ENCODE measurements at places on chromosomes 6 and 20.

- no peak for DNase-seq
Measured at GRCh38 chr6:7513529-7513928, 27.9 kb upstream of the DSP start.

- DNase-seq, result no peak
Measured at GRCh38 chr20:22744341-22745193, 160.2 kb upstream of the FOXA2 start.

GRCh38 chr6:17601386-17601703, 1.2 kb downstream of the FAM8A1 start:
- DNase-seq, result no peak

GRCh38 chr6:84348801-84349200, 121.4 kb upstream of the CEP162 start:
- no peak for DNase-seq

GRCh38 chr6:36682328-36683144, 4.0 kb downstream of the CDKN1A start:
- DNase-seq, result peak; percentile 51

- no peak for DNase-seq
Measured at GRCh38 chr20:63292292-63292701, 689 bp upstream of the COL20A1 start.

DNA sequence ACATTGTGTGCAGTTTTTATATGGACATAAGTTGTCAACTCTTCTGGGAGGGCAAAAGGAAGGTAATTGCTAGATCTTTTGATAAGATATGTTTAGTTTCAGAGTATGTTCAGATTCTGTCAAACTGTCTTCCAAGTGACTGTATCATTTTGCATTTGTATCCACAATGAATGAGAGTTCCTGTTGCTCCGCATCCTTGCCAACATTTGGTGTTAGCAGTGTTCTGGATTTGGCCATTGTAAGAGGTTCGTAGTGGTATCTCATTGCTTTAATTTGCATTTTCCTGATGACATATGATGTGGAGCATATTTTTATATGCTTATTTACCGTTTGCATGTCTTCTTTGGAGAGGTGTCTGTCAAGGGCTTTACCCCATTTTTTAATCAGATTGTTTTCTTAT, 150.2 kb downstream of the CDKAL1 start:
- no peak for DNase-seq

GRCh38 chr20:51931371-51931781, 129.1 kb upstream of the SALL4 start:
- DNase-seq, result no peak

GRCh38 chr6:110037726-110038295, 59.7 kb downstream of the GPR6 start:
- DNase-seq, result no peak

- no peak for DNase-seq
Measured at GRCh38 chr20:50111120-50111828, 1.7 kb downstream of the UBE2V1 start.

GRCh38 chr20:23702021-23702420, 13.2 kb upstream of the CST4 start:
- no peak for DNase-seq

DNA sequence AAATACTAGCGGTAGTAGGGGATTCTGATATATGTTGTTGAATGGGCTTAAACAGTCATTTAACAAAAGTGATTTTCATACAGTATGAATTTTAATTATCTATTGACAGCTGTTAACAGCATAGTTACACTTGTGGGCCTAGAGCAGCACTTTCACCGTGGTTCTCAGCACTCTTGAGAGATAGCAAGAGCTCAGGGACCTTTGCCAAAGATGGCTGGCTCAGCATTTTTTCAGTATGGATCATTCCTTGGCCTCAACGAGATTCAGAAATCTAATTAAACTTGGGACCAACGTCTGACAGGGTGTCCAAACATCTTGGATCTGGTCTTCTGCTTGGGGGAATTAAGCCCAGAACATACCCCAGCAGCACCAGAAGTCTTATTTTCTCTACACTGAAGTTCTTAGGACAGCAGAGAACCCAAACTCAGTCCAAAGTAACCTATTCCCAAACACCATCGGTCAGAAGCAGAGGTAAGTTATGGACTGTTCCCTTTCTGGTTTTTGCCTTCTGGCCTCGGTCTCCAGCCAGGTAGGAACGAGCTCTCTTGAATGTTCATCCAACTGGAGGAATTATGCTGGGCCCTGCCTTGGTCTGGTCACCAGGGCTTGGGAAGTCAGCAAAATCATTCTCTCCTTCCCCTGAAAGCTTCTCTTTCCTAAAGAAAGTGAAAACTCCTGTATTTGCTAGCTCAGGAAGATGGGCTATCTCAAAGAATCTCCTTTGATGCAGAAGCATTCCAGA, 25.7 kb downstream of the PRPH2 start:
- DNase-seq, result no peak

- DNase-seq, result no peak
Measured at GRCh38 chr20:24948939-24949679, at the start of gene CST7. Gene CST7, plus strand, starts transcription at chr20:24949269. Its CDS starts 237 bp downstream, at chr20:24949506.

DNA sequence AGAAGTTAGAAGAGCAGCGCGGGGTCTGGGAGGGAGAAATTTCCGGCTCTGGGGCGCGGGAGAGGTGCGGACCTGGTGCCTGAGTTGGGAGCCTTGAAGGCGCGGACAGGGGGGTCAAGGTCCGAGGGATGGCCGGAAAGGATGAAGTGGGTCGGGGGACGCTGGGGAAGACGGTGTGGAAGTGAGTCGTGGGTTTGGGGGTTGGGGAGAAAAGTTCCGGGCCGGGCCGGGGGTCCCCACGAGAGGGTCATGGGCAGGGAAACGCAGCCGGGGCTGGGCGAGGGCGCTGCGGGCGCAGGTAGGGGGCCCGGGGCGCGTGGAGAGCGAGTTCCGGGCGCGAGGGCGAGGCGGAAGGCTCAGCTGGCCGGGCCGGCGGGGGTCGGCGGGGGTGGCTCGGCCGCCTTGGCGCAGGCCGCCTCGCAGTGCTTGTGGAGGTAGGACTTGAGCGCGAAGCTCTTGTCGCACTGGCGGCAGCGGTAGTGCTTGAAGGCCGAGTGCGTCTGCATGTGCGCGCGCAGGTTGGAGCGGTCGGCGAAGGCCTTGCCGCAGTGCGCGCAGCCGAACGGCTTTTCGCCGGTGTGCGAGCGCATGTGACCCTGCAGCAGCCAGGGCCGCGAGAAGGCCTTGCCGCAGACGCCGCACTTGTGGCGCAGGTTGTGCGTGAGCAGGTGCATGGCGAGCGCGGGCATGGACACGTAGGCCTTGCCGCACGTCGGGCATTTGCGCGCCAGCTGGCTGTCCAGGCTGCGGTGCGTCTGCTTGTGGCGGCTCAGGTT, 10.5 kb upstream of the SRXN1 start:
- no peak for DNase-seq

- no peak for DNase-seq
Measured at GRCh38 chr6:100257793-100258395, 206.8 kb downstream of the SIM1 start.

DNA sequence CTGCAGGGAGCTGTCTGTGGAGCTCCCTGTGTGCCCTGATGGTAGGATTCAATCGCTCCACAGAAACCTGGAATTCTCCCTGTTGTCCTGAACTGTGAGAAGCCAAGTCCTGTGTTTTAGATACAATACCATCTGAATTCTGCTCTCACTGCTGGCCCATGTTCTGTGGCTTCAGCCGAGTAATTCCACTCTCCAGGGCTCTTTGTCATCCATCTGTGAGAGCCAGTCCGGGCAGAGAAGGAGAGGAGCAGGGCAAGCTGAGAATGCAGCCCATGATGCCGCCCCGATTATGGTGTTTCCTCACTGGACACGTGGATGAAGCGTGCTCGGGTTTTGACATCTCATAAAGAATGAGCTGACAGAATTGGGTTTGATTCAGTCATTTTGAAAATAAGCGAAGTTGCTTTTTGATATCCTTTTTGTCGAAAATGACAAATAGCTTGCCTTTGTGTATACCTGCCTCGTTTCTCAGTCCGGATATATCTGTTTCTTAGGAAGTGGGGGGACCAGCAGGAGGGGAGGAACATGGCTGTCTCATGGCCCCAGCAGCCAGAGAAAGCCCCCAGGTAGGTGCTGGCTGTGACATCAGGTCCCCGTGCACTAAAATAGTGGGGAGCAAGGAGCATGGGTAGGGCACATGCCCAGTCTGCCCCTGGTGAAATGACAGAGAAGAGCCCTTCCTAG, 8.2 kb upstream of the CD93 start:
- no peak for DNase-seq

GRCh38 chr6:164749221-164750064, 560.0 kb downstream of the C6orf118 start:
- peak; percentile 11 for DNase-seq

- DNase-seq, result no peak
Measured at GRCh38 chr6:43871284-43871683, 101.3 kb downstream of the VEGFA start.

DNA sequence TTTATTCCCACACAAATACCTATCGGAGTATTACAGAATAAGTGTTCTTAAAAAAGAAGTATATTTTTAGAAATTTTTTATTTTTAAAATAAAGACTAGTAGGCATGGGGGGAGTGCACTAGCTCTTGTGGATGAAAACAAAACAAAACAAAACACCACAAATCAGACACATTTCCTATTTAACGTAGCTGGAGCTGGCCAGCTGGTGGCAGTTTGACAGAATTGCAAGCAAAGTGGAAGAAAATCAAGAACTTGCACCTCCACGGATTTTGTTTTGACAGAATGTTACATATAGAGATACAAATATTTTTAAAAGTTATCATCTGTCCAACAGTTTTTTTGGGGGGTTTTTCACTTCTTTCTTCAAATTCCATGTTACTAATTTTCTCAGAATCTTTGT, 63.6 kb upstream of the SNRPB2 start:
- DNase-seq, result no peak

DNA sequence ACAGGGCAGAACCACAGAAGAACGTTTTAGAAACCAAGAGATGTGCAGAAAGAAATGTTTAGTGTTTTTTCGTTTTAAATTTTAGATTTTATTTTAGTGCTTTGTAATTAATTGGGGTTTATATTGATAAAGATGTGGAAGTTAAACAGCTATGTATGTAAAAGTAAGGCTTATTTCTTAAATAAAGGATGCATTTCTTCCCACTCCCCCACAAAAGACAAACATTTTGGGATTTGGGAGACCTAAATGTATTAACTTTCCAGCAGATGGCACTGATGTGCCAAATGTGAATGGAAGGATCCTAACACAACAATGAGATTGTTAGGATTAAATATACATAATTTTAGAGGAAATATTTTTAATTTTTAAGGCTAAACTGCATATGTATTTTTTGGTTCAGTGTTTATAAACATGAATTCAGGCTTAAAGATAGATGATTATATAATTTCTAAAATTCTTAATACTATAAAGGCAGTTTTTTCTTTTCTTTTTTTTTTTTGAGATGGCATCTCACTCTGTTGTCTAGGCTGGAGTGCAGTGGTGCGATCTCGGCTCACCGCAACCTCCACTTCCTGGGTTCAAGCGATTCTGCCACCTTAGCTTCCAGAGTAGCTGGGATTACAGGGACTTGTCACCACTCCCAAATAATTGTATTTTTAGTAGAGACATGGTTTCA, 12.0 kb downstream of the PFDN4 start:
- no peak for DNase-seq

- DNase-seq, result no peak
Measured at GRCh38 chr20:58790454-58790853, 60.2 kb downstream of the GNAS-AS1 start.

DNA sequence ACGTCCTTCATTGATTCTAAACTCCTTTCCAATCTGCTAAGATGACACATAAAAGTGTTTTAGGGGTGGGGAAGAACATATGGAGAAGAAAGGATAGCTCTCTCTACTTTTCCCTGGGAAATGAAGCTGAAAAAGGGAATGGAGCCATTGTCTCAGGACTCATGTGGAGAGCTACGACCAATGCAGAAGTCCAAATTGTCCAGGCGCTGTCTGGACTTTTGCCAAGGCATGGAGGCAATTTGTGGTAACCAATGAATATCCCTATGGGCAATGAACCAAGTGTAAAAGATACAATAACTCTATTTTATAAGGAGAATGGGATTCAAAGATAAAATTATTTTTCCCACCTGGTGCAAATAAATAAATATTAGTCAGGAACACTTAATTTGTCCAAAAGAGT, 16.1 kb downstream of the FBXL4 start:
- DNase-seq, result no peak

GRCh38 chr6:142886431-142887170, 58.4 kb downstream of the HIVEP2 start:
- DNase-seq, result no peak

GRCh38 chr6:80215063-80215462, 108.6 kb downstream of the BCKDHB start:
- no peak for DNase-seq

DNA sequence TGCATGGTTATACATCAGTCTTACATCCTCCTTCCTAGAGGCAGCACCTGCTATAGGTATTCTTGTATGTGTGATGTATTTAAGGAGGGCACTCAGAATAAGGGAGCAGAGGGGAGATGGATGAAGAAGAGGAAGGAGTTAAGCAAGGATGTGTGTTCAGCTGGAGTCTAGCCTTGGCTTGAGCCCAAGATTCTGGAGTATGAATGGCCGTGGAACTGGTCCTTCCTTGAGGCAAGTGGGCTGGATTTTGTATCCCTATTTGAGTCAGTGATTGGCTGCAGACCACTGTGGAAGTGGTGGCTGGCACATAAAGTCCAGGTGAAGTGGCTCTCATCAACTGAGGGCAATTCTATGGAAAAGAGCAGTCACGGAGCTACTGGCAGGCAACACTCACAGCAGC, 112.0 kb upstream of the RNF24 start:
- DNase-seq, result no peak

GRCh38 chr20:59159493-59160376, 3.9 kb upstream of the ZNF831 start:
- no peak for DNase-seq

DNA sequence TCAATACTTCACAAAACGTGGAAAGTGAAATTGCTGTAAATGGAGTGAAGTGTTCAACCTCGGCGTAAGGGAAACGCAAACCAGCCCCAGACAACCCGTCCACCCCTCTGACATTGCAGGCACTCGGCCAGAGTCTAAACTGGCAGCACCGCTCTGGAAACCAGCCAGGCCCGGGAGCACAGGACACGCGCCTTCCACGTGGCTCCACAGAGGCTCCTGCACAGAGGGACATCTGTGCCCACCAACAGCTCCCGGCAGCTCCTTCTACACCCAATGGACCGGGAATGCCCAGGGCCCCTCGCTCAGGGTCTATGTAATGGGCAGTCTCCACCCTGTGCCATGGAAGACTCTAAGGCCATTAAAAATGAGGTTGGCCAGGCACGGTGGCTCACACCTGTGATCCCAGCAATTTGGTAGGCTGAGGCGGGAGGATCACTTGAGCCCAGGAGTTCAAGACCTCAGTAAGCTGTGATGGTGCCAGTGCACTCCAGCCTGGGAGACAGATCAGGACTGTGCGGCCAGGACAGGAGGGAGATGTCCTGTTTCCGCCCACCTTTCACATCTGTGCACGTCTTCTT, 3.4 kb upstream of the HELZ2 start:
- DNase-seq, result no peak

DNA sequence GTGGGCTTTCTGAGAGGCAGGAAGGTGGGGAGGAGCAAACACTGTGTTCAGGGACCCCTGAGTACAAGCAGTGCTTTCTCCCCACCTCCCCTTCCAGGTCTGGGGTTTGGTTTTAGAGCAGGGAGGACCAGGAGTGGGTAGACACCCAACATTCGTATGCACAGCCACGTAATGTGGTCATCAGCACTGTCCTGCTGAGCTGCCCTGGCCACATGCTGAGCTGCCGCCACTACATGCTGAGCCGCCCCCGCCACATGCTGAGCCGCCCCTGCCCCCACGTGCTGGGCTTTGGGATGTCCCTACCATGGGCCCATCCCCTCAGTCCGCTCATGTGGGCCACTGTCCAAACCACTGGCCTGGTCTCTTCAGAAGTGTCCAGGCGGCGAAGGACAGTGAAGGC, 214.9 kb upstream of the CST7 start:
- DNase-seq, result no peak

GRCh38 chr20:24370249-24370648, 99.2 kb upstream of the SYNDIG1 start:
- DNase-seq, result no peak
